ENCODE measurements at places on chromosomes 5 and 9.

DNA sequence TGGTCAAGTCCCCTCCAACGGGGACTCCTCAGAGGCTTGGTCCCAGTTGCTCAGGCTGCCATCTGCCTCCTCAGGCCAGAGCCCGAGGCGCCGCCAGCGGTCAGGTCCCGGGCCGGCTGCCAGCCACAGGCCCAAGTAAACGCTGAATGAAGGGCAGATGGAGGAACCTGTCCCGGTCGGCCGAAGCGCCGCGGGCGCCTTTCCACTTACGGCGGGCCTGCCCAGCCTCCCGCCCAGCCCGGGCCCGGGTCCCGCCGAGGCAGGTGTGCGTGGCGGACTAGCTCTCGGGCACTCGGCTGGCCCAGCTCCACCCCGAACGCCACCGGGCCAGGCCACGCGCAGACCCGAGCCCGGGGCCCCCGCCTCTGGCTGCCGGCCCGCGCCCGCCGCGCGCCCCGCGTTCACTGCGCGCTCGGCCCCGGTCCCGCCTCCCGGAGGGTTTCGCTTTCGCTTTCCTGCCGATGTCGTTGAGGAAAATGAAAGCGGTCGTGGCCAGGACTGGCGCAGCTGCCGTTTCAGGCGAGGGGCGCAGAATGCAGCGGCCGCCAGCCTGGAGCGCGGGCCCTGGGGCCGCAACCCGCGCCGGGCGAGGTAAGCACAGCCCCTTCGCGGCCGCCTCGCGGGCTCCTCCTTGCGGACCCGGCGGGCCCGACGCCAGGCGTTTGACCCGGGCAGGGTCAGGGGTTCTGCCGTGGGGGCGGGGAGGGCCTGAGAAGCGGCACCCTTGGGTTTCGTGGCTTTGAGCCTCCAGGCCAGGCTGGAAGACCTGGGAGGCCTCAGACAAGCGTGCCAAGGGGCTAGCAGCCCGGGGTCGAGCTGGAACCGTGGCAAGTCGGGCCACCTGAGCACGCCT, 41.2 kb downstream of the SLC22A5 start:
- DNase-seq, result peak; percentile 91

DNA sequence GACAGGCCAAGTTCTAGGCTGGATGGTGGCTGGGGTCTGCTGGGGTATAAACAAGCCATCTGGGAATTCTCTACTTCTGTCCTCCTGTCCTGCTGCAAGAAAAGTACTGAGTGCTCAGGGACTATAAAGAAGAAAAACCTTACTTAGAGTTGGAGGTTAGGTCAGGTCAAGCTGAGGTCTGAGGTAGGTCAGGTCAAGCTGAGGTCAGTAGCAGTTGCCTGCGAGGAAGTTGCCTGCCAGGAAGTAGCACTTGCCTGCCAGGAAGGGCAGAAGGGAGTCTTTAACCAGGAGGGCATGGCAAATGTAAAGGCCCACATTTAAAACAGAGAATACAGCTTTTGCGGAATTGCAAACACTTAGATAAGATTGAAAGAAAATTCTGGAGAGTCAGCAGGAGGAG, 51.3 kb upstream of the PRLR start:
- no peak for DNase-seq

DNA sequence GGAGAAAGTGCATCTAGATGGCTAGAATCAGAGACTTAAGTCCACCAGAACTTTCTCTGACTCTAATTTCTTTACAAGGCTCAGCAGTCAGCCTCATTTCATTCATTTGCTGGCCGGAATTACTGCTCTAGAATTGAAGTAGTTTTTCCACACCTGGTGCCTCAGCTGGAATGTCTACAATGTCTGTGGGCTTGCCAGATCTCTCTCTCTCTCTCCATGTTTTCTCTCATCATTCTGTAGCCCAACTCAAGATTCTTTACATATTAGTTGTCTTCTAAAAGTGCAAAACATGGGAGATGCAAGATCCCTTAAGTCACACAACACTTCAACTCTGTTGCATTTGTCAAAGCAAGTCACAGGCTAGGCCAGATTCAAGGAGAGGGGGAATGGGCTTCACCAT, 103.9 kb upstream of the TAF11L2 start:
- no peak for DNase-seq

GRCh38 chr9:25003686-25004085, 458.0 kb upstream of the IZUMO3 start:
- no peak for DNase-seq

- DNase-seq, result no peak
Observed at GRCh38 chr5:163950248-163950647, 444.8 kb downstream of the MAT2B start.

- no peak for DNase-seq
Observed at GRCh38 chr5:33801292-33801691, 90.5 kb downstream of the ADAMTS12 start.

GRCh38 chr5:157648275-157648990, 3.8 kb downstream of the SOX30 start:
- no peak for DNase-seq

DNA sequence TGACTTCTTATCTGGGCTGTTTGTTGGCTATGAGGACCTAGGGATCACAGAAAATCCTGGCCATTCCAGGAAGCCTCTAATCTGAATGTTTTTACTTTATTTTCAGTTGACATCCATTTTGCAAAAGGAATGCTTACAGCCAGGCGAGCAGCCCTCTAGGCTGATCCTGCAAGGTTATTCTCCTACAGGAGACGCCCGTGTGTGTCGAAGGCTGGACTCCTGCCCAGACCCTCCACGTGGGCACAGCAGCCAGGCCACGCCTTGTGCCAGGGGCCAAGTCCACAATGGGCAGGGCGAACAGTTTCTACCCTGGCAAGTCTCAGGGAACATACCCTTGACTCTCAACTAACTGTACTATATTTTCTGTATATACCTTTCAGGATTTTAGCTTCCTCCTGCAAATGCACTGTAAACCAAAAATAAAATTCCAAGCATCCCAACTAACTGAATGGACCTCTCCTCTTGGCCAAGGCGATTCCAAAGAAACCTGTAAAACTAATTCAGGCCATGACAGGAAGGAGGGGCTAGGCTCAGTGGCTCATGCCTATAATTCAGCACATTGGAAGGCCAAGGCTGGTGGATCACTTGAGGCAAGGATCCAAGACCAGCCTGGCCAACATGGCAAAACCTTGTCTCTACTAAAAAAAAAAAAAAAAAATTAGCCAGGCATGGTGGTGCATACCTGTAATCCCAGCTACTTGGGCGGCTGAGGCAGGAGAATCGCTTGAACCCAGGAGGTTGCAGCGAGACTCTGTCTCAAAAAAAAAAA, 5.7 kb downstream of the CMBL start:
- DNase-seq, result peak; percentile 75

GRCh38 chr9:91106415-91107081, 255.2 kb downstream of the AUH start:
- DNase-seq, result no peak

- no peak for DNase-seq
Observed at GRCh38 chr9:79409182-79409823, 162.5 kb upstream of the TLE4 start.

DNA sequence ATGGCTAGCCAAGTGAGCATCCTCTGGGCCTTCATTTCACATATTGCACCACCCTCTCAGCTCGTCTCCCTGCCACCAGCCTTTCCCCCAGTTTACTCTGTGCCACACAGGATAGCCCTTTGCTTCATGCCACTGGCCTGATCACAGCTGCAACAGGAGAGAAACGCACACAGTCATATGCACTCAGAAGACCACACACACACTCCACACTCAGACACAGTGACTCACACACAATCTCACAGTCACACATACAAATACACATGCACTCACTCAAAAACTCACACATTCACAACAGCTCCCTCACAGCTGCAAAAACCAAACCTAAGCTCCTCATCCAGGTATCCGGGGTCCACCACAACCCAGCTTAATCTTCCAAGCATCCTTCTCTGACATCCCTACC, 38.7 kb downstream of the TTC39B start:
- no peak for DNase-seq

- DNase-seq, result peak; percentile 64
Observed at GRCh38 chr9:75869236-75869635, 21.2 kb upstream of the PCSK5 start.

- peak; percentile 36 for DNase-seq
Observed at GRCh38 chr9:133120501-133121197, 391 bp downstream of the RALGDS start.
